ENCODE measurements at places on chromosomes 7 and 10.

DNA sequence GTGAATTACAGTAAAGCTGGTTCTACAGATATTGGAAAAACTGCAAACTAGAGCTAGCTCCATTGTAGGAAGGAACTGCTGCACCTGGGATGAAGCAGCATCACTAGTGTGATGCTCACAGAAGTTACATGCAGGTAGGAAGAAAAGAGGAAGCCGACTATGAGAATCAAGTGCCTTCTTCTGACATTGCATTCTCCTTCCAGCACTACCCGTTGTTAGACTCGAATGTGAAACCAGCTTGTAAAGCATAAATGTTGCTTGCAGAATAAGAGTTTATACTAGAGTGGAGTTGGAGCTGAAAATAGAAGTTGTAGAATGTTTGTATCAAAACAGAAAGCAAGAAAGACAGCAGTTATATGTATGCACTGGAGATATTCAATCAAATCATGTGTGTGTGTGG lies 49.9 kb downstream of the TRIM24 start:
- no peak for DNase-seq

DNA sequence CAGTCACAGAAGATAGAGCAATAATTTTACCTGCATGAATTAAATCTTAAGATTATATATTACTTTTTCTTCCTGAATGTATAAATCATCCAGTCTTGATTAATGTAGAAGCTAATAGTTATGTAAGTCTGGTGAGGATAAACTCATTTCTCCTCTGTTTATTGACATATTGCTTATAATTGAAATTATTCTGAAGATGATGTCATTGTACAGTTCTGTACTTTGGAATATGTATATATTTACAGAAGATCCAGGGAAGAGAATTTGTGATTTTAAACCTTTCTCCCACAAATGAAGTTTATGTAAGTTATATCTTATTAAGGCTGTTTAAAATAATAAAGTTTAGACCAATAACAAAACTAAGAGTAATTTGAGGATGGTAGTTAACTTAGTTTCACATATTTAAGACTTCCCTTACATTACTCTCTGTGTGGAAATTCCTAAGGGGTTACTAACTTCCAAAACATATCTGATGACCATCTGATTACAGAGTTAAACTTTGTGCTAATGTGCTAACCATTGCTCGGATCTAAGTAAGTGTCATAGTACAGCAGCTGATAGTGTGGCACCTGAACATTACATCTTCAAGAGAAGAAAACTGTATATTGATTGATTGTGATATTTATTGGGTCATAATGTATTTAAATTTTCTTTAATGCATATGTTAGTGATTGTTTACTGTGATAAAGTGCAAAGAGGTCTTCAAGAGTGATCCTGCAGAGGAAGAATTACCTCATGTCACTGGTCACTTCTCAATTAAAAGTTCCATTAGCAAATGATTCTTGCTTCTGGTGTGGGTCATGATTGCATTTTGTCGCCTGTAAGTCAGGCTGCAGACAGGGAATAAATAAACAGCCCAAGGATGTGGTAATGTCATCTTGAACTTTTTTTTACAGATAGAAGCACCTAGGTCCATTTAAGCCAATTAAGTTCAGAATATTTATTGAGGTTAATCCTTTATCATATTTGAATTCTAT lies 96.9 kb downstream of the UBE3C start:
- DNase-seq, result no peak

- DNase-seq, result no peak
These were observed 122.4 kb upstream of the KIAA1217 start for GRCh38 chr10:24086296-24087086.

DNA sequence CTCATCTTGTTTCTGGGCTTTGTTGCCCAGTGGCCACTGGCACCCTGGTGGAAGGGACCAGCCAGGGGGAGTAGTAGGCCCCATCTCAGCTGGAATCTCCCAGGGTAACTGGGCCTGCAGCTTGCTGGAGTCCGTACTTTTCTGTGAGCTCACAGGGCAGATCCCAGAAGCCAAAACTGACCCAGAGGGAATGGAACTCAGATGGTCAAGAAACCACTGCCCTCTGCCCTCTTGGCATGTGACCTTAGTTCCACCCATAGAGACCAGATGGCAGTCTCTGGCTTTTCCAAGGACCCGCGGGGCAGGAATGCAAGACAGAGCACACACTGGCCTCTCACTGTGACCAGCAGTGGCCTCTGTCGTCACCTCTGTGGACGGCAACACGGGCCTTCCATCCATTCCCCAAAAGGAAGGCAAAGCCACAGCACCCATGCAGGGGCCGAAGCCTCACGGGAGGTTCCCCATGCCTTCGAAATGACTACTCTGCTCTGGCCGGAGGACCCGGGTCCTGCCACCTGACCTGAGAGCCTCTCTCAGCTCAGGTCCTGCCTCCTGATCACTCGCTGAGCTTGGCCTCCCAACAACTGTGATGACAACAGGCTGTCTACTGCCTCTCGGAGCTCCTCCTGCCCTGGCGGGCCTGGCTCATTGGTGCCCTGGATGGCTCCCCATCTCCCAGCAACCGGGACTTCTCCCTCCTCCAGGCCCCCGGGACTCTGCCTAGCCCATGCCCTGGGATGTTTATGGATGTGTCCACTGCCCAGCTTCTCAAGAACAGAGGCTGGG lies 29.9 kb downstream of the MYL10 start:
- DNase-seq, result no peak

- DNase-seq, result peak; percentile 12
These were observed 298.2 kb downstream of the FRMD4A start for GRCh38 chr10:14032406-14032998.

DNA sequence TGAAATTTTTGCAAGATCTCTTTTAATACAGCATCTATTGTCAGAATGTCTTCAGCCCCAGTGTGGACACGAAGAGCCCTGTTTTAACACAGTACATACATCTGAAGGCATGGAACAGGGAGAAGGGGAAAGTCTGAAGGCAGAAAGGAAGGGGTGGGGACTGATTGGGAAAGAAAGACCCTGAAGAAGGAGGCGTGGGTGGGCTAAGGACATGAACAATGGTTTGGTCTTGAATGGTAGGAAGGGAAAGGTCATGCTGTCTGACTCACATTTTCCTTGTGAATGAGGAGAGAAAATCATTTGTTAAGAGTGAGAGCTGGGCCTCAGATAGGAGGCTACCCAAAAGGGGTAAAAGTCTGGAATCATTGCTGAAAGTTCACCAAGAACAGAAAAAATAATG lies 297.1 kb downstream of the GALNT17 start:
- no peak for DNase-seq

- no peak for DNase-seq
These were observed 38.8 kb downstream of the TMEM270 start for GRCh38 chr7:73899731-73900142.

DNA sequence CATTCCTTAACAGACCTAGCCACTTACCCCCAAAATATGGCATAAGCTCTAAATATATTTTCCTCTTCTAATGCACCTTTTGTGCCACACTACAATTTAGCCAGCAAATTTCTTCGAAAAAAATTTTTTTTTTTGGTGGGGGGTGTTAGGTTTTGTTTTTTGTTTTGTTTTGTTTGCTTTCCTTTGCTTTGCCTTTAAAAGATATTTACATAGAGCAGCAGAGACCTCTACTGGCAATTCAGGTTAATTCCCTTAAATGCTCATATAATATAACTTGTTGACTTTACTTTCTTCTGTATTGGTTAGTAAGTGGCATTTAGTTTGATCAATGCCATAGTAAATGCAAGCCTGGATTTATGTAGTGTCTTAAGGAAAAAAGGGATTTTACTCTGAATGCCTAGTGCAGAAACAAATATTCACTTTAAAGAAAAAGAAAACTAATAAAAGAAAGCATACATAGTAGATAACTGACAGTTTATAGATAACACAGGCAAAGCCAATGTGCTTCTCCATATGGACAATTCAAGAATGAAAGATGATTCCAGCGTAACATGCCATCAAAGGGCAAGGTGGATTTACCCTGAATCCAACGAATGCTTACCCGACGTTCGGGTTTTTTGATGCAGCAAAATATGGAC lies 1250.6 kb downstream of the GATA3 start:
- no peak for DNase-seq

DNA sequence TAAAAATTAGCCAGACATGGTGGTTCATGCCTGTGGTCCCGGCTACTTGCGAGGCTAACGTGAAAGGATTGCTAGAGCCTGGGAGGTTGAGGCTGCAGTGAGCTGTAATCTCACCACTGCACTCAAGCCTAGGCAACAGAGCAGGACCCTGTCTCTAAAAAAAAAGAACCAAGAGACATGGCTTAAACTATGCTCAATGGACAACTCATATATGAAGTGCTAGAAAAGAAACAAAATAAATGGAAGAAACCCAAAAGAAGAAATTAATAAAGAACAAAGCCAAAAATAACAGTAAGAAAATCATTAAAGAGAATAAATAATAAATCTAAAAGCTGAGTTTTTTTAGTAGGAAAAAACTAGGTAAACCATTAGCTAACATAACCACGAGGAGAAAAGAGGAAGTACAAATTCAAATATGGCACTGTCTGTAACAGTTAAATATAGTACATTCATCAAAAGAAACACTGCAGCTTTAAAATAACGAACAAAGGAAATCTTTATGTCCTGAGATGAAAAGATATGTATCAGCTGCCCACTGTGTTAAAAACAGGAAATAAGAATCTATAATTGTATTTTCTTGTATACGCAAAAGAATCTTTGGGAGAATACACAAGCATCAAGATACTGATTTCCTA lies 48.7 kb downstream of the UPF2 start:
- no peak for DNase-seq

GRCh38 chr10:86480571-86480970 lies 41.0 kb downstream of the WAPL start:
- no peak for DNase-seq

DNA sequence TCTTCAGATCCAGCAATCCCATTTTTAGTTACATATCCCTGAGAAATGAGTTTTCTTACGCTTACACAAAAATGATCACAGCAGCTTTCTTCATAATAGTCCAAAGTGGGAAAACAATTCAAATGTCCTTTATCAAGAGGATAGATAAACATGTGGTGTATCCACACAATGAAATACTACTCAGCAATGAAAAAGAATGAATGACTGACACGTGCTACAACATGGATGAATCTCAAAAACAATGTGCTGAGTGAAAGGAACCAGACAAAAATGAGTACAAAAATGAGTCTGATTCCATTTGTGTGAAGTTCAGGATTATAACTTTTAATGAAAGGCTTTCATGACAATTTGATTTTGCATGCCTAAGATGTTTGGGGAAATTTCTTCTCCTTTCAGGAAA lies 139.1 kb downstream of the WNT2 start:
- DNase-seq, result no peak

GRCh38 chr7:110960811-110961210 lies 130.1 kb upstream of the LRRN3 start:
- no peak for DNase-seq

DNA sequence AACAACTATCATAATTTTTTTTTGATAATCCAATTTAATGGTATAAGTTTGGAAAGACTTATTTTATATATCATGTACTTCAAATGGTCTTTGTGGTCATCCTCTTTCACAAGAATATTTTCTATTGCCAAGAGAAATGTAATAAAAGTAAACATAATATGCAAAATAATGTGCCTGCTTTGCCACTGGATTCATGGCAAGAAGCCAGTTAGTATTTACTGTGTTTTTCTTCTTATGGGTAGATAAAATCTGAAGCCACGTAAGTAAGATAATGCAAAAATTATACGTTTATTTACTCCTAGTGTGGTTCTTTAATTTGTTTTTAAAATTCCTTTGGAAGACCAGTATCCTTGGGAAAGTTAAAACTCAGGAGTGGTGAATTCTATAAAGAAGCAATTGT lies 258.5 kb downstream of the ARL4A start:
- DNase-seq, result no peak

GRCh38 chr10:43137717-43138020 lies 576 bp upstream of the CSGALNACT2 start:
- DNase-seq, result no peak

- no peak for DNase-seq
These were observed 29.2 kb downstream of the SORBS1 start for GRCh38 chr10:95531994-95532399.

- no peak for DNase-seq
These were observed 10.1 kb downstream of the PSAP start for GRCh38 chr10:71840958-71841335.

DNA sequence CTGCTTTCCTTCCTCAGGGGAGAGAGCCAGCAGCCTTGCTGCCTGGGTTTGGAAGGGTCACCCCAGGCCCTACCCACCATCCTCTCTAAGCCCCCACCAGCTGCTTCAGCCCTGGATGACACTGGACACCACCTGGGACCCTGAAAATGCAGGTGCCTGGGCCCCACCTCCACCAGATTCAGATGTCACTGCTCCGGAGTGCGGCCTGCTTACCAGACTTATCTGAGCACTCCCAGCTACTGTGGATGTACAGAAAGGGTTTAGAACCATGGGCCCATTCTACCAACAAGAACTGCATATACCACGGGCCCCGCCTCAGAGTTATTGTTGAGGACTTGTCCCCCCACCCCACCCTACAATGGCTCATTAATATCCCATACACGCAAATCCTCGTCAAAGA lies 172.3 kb downstream of the PTPRN2 start:
- no peak for DNase-seq

DNA sequence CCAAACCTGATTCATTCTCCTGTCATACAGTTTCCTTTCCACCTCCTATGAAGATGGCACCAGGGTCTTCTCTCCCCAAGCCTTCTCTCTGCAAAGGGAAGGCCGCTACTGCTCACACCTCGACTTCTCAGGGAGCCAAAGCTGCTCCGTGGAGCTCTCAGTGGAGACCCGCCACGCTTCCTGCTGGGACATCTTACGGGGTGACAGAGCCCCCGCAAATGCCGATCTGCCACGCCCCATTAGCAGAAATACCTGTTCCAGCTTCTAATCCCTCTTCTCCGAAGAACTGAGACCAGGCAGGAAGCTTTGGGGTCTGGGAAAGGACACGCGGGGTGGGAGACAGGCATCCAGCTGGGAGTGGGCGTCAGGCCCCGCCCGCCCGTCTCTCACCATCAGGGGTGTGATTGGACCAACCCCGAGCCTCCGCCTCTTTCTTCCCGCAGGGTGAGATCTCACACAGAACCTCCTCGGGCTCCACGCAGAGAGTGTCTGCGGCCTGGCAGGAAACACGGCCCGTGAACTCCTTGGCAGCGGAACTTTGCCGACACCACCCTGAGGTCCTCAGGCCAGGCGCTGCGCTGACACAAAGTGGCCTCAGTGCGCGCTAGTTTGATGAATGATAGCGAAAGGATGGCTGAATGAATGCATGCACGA lies 12.0 kb upstream of the CALML5 start:
- no peak for DNase-seq

DNA sequence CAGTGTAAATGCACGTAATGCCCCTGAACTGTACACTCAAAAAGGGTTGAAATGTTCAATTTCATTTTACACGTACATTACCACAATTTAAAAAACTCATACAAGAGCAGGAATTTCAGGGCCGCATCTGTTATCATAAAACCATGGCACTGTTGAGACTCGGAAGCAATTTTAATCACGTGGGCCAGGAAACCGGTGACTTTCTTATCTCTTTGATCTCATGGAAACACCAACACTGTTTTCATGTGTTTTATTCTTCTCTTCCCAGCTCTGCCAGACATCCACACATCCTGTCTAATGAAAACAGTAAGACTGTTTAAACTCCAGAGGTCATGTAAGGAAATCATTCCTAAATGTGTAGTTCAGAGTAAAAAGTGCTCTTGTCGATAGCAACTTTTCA lies 35.9 kb downstream of the PTPRE start:
- no peak for DNase-seq
